ENCODE measurements at places on chromosomes 6 and 20. TPM values are rescaled to one million over a fixed set of nuclear protein-coding genes. Genes with fewer than 3 reads are reported as not detected.

Gene FBXL4
- total RNA-seq = 16.4 TPM

Gene F13A1
- 29.3 TPM for total RNA-seq

DNA sequence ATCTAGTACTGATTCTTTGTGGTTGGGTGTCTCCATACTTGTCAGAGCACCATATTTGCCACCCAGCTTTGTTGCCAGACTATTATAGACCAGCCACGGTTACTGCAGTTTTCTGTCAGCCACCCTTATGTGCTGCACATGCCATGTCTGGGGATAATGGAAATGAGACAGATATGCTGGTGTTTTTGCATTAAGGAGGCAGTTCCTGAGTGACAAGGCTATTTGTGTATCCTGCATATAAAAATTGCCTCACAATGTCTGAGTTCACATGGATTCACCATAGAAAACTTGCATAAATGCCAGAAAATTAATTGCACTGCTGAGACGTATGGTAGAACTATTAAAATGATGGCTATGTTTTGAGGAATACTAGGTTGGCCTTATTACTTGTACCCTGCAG lies 51.8 kb downstream of the NKAIN2 start:
- DNase-seq = no peak
- H3K27me3 ChIP-seq = no peaks in the 10 kb centered on the region
- H3K27ac ChIP-seq = no peak overlapping the region
- no peaks in the 10 kb centered on the region for H3K4me1 ChIP-seq
- no peaks in the 10 kb centered on the region for H3K36me3 ChIP-seq
- H3K4me3 ChIP-seq = no peak overlapping the region

Gene SLC22A23
- 25.0 TPM for total RNA-seq

Gene STMN3
- 0.82 TPM for total RNA-seq

Data from gastrocnemius medialis (tissue), 4 donors.